Smooth muscle cell of the umbilical artery (primary cell): ENCODE measurements at places on chromosomes 1 and 21. TPM values are rescaled to one million over a fixed set of nuclear protein-coding genes. Genes with fewer than 3 reads are reported as not detected.

C1orf87 gene
- not detected in 2 replicates for total RNA-seq

SGIP1 gene
- 4.4 and 5.6 TPM in 2 replicates for total RNA-seq

C1orf52 gene
- total RNA-seq = 23.5 and 29.8 TPM in 2 replicates

KLHL20 gene
- 50.1 and 64.4 TPM in 2 replicates for total RNA-seq

IL22RA1 gene
- total RNA-seq = not detected in 2 replicates

S100A9 gene
- not detected in 2 replicates for total RNA-seq

ANXA9 gene
- total RNA-seq = 0.05 TPM in 1 of 2 replicates, not detected in the other
